CD4-positive, alpha-beta T cell treated with Interleukin-10 for 1 hour (primary cell): ENCODE measurements at places on chromosomes 2 and 18.

DNA sequence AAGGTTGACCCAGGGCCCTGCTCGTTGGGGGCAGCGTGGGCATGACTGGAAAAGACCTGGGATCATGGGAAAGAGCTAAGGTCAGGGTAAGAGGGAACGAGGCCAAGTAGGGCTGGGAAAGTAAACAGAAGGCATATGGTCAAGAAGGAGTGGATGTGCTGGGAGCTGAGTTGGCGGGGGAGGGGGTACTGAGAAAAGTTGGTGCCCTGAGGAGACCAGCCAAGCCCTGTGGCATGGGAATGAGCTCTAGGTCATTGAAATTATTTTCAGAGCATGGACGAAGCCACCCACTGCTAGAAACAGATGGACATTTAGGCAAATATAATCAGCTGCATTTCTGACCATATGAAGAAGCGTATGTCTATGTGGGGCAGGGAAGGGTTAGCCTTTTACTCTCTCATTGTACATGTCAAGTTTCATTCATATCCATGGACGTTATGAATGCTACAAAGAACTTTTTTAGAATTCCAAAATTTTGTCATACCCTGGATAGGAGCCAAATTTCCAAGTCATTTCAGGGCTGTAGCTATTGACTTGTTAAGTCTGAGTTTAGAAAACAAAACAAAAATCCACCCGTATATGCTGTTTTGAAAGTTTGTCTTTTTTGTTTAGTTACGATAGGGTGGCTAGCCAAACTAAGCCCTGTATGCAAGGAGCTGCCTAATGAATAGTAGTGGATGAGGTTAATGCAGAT is 19.1 kb downstream of the MAPRE2 start:
- DNase-seq = no peak

DNA sequence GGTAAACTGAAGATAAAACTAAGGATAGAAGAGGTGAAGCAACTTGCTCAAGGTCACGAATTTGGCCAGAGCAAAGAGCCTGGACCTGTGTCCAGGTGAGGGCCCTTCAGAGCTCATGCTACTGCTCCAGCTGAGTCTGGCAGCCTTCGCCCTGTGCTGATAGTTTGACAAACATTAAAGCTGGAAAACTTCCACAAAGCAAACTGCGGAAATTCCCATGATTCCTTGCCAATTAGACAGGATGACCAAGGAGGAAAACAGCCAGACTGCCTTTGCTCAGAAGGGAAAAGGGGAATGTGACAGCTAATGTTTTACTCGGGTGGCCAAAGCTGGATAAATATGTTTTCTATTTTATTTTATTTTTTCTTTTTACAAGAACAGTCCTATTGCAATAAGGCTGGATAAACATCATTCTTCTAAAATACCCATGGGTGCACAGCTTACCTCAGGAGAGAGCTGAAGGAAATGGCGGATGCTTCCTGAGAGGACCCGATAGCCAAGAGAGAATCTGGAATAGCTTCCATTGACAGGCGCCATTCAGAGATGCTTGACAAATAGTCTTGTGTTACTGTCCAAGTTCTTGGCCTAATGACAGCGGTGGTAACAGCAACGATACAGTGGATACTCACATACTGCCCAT is 5.3 kb upstream of the CTAGE1 start:
- DNase-seq = no peak

DNA sequence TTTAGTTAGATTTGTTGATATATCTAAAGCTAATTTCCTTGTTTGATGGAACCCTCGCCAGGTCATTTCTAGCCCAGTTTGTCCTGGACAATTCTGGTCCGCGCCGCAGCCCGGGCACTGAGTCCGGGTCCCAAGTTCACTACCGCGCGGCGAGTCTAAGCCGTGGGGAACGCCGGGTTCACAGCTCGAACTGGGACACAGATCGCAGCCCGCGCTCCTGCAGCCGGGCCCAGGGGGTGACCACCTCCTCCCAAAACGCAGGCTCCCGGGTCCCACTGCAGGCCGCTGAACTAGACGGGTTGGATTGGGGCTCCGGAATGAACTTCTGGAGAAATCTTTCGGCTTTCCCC is 681 bp downstream of the ACADL start:
- no peak for DNase-seq

GRCh38 chr2:57864926-57865325 is 181.7 kb upstream of the VRK2 start:
- no peak for DNase-seq

- DNase-seq = no peak
Measured at GRCh38 chr2:241896746-241897201, 27.2 kb downstream of the RTP5 start.

GRCh38 chr2:165886487-165887146 is 67.0 kb downstream of the TTC21B start:
- no peak for DNase-seq

DNA sequence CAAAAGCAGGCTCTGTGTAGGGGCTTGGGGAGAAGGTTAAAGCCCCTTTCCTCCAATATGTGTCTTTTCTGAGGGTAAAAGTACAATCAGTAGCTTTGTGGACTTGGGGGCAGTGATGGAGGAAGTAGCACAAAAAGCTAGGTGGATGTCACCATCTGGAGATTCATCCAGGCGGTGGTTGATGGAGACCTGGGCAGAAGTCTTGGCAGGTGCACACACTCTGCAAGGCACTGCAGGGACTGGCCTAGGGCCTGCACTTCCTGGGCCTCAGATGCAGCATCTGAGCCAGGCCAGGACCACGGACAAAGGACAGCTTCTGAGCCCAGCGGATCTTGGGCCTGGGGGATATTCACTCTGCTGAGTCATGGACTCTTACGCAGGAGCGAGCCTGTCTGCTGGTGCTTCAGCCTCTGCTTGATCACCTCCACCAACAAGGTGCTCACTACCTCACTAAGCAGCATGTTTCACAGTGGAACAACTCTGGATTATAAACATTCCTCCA is 391.1 kb downstream of the TNS1 start:
- DNase-seq = no peak

GRCh38 chr2:2302359-2302758 is 28.7 kb downstream of the MYT1L start:
- DNase-seq = no peak

DNA sequence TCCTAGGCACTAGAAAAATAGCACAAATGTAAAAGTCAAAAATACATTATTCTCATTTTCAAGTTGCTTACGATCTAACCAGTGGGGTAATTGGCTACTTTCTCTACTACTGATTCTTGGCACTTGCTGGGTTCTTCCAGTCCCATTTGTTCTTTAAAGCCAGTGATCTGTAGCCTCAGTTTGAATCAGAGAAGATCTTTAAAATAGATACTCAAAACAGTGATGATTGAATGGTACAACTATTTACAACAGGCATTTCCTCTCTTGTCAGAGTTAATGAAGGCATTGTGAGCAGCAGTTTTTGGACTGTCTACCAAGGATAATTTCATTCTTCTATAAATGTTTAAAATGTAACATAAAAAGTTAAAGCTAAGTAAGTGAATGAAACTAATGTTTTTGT is 128.3 kb upstream of the FSIP2 start:
- DNase-seq = no peak

DNA sequence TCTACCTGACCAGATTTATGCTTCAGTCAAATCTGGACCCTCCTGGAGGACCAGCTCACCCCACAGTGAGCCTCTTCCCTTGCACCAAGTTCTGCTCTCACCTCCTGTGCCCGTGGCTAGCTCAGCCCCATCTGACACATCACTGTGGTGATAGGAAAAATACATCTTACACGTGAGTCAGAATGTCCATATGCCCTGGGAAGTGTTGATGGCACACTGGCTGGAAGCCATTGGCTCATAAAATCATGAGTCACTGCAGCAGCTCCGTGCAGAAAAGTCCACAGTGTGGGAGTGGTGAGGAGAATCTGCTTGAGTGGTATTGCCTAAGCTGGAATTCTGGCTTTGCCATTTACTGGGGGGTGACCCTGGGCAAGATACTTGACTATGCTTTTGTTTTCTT is 42.6 kb upstream of the RAPGEF4 start:
- DNase-seq = no peak

DNA sequence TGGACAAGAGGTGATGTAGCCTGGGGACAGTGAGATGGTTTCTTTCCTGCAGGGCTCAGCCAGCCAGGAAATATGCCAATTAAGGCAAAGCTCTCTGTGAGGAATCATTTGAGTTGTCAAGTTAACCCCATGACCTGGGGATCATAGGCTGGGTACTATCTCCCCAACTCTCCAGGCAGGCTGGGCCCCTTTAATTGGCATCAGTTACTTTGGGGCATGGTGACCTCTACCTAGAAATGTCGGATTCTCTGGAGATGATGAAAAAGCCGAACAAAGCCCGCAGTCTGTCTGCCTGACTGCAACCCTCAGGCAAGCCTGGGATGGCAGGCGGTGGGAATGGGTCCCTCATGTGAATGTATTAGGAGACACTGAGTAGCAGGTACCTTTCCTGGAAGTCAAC is 193.5 kb upstream of the SMAD2 start:
- no peak for DNase-seq

- DNase-seq = no peak
Measured at GRCh38 chr18:36610258-36610657, 218.5 kb downstream of the TPGS2 start.

DNA sequence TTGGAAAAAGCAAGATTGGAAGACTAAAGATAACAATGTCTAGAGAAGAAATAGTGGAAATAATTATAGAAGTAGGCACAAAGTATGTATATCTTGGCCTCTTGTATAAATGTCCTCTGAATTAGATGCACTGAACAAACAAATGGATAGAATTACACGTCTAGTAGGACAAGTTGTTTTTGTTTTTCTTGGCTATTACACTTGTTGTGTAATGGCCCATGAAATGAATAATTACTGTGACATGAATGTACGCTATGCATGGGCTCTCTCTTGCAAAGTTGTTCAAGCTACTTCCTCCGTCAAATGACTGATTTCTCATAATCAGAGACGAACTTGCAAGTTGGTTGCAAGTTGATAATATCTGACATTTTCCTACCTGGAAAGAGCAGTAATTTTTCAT is 126.2 kb downstream of the PDE1A start:
- DNase-seq = no peak

- DNase-seq = no peak
Measured at GRCh38 chr2:114368705-114369104, 73.7 kb upstream of the DPP10 start.

DNA sequence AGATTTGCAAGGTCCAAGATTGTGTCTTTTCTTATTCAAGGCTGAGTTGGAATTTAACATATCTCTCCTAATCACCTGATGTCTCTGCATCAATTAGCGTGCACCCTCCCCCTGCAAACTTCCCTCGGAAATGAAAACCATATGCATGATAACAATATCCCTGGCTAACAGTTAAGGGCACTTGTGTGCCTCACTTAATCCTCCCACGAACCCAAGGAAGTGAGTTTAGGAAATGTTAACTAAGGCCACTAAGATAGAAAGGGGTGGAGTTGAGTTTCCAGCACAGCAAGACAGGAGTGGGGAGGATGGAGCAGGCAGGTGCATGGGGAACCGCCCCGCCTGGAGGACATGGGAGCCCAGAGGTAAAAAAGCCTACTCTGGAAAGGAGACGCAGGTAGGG is 52.4 kb upstream of the PTMA start:
- no peak for DNase-seq

- no peak for DNase-seq
Measured at GRCh38 chr2:232372231-232373208, 6.0 kb upstream of the ALPP start.

GRCh38 chr18:44298566-44298965 is 382.1 kb upstream of the SETBP1 start:
- no peak for DNase-seq

- peak; percentile 64 for DNase-seq
Measured at GRCh38 chr2:160109939-160110673, 47.7 kb upstream of the PLA2R1 start.

- DNase-seq = no peak
Measured at GRCh38 chr2:10360850-10361588, 58.3 kb downstream of the HPCAL1 start.
